ENCODE measurements at places on chromosomes 4 and X.

DNA sequence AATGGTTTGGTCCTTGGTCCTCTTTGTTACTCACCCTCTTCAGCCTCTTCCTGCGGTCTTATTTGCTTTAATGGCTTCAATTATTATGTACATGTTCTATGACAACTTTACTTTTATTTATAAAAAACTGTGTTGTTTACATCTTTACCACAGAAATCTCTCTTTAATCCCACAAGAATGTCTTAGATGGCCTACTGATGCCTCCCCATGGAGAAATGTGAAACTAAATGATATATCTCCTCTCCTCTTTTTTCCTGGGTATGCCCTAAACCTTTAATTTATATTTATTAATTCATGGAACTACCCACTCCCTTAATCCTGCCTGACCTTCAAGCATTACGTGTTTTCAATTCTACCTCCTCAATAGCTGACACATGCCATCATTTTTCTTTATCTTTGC is 573.2 kb downstream of the CENPC start:
- no peak for DNase-seq

DNA sequence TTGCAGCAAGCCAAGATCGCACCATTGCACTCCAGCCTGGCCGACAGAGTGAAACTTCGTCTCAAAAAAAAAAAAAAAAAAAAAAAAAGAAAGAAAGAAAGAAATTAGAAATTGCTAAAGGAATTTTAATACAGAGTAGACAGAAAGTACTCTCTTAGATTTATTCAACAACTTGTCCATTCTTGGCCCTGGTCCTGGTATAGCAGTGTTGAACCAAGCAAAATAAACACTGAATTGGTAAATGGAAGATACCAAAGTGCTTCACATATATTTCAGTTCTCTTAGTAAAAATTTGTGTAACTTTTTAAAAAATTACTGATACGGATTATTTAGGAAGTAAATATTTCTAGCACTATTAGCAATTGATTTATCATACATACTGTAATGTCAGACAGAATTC is 165.9 kb upstream of the TLL1 start:
- no peak for DNase-seq

DNA sequence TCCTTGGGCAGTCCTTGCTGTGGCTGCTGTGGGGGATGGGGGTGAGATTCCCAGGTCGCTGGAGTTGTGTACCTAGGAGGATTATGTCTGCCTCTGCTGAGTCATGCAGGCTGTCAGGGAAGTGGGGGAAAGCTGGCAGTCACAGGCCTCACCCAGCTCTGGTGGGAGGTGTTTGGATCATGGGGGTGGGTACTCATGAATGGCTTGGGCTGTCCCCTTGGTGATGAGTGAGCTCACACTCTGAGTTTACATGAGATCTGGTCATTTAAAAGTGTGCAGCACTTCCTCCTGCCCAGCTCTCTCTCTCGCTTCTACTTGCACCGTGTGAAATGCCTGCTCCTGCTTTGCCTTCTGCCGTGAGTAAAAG is 24.6 kb upstream of the PDLIM3 start:
- no peak for DNase-seq

- no peak for DNase-seq
Observed at GRCh38 chr4:8240211-8241041, 29.1 kb upstream of the HTRA3 start.

- no peak for DNase-seq
Observed at GRCh38 chr4:139488442-139488841, 34.5 kb downstream of the RAB33B start.

- no peak for DNase-seq
Observed at GRCh38 chrX:14554131-14554715, 24.9 kb downstream of the GLRA2 start.

GRCh38 chr4:139509727-139510410 is 46.1 kb downstream of the SETD7 start:
- DNase-seq = no peak

DNA sequence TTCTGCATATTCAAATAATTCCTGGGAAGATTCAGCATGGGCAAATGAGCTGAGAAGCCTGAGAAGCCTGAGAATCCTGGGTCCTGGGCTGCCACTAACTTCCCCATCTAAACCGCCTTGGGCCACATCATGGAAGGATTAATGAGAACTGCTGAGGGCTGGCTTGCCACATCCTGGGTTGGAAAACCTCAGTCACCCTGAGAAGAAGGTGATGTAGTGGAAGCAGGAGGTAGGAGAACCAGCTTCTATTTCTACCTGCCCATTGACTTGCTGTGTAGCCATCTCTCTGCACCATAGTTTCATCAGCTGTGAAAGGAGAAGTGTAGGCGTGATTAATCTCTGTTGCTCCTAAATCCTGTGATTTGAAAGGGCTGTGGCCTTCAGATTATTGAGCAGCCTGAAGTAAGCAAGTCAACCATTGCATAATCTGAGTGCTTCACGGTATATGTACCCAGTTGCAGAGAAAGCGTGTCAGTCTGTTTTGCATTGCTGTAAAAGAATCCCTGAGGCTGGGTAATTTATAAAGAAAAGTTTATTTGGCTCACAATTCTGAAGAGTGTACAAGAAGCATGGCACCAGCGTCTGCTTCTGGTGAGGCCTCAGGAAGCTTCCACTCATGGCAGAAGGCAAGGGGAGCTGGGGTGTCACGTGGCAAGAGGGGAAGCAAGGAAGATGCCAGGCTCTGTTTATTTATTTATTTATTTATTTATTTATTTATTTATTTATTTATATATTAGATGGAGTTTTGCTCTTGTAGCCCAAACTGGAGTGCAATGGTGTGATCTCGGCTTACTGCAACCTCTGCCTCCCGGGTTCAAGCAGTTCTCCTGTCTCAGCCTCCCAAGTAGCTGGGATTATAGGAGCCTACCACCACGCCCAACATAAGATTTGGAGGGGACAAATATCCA is 140.9 kb upstream of the ATP6AP2 start:
- no peak for DNase-seq

GRCh38 chr4:138669479-138670315 is 345.9 kb upstream of the NOCT start:
- DNase-seq = no peak

DNA sequence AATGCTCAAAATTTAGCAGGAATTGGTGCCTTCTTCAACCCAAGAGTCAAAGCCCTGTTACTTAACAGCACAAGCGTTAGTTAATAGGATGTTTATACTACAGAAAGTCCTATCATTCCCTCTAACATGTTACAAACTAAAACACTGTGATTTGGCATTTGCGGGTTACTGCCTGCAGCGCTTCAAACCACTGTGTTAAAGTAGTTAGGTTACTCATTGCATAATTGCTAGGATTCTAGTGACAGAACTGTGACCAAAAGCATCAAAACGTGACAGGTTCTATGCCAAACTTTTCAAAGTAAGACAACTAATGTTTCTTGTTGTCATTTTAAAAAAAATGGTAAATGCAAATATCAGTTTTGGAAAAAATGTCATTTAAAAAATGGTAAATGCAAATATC is 442.8 kb upstream of the ZFP42 start:
- no peak for DNase-seq

- DNase-seq = no peak
Observed at GRCh38 chr4:47271291-47271690, 192.2 kb downstream of the COMMD8 start.

GRCh38 chrX:21912220-21912619 is 28.3 kb upstream of the SMS start:
- DNase-seq = no peak

DNA sequence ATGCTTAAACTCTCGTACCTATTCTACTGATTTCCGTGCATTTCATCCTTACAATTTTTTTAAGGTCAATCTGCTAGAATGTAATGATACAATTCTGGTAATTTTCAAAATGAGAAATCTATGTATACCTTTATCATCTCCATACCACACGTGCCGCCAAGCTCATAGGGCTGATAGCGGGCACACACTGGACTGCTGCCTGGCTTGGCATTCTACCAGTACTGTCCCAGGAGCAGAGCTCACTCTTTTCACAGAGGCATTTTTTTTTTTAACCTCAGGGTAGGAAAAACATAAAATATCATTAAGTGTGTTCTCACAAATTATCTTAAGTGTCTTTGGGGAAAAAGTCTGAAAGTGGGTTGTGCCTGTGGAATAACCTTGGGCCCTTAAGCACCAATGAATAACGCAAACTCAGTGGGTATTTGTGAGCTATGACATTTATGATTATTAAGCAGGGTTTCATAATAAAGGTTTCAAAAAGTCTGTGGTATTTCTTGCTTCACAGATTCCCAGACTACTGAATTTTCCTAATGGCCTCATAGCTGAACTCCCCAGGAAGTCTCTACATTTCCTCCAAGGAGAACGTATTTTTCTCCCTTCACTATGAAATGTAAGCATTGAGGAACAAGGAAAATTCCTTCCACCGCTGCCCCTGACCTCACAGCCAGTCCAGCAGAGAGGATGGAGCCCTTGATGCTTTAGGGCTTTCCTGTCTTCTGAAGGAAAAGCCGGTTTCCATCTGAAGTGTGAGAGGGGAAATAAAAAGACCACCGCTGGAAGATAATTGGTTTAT is 125.2 kb downstream of the ELOVL6 start:
- DNase-seq = no peak

GRCh38 chr4:145626623-145626982 is 7.4 kb downstream of the MMAA start:
- no peak for DNase-seq

DNA sequence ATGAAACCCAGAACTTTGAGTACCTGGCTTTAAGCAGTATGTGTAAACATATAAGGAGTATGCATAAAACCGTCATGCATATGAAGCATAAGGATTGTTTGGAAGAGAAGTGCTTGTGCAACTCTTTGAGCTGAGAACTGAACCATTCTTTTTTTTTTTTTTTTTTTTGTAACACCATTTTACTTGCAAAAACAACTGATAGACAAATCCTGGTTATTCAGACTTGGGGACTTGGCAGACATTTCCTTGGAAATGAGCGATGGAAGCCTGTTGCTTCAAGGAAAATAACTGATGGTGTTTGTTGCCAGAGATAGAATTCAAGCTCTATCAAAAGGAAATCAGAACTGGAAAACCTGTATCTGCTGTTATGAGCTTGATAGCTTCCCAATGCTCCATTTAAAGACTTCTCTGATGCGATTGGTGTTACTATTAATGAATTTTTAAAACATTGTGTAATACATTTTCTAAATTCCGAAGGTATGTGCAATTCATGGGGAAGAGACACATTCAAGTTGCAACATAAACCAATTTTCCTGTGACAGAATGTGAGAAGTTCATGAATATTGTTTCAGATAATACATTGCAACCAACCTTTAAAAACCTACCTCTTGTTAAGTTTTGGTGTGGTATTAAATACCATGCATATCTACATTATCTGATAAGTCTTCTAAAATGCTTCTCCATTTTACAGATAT is 47.0 kb upstream of the FAT1 start:
- DNase-seq = no peak

DNA sequence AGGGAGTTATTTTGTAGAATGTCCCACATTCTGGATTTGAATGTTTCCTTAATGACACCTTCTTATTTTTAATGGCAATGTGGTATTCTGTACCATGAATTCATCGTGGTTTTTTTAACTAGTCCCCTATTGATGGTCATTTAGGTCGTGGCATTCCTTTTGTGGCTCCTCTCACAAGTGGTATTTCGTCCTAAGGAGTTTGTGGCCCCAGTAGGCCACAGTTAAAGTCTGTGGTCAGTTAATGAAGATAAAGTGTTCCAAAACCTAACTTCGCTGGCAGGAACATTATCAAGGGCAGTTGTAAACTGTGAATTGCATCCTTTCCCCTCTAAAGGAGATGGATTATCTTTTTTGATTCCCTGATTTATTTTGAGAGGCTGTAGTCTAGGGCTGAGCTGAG is 133.2 kb downstream of the TMEM164 start:
- DNase-seq = no peak

- DNase-seq = no peak
Observed at GRCh38 chr4:76210452-76210851, 3.2 kb downstream of the SCARB2 start.

GRCh38 chrX:148530464-148531077 is 30.2 kb downstream of the AFF2 start:
- DNase-seq = no peak

- DNase-seq = no peak
Observed at GRCh38 chrX:50093625-50094024, 107.2 kb downstream of the AKAP4 start.

- no peak for DNase-seq
Observed at GRCh38 chr4:185995665-185996064, 73.3 kb upstream of the TLR3 start.

DNA sequence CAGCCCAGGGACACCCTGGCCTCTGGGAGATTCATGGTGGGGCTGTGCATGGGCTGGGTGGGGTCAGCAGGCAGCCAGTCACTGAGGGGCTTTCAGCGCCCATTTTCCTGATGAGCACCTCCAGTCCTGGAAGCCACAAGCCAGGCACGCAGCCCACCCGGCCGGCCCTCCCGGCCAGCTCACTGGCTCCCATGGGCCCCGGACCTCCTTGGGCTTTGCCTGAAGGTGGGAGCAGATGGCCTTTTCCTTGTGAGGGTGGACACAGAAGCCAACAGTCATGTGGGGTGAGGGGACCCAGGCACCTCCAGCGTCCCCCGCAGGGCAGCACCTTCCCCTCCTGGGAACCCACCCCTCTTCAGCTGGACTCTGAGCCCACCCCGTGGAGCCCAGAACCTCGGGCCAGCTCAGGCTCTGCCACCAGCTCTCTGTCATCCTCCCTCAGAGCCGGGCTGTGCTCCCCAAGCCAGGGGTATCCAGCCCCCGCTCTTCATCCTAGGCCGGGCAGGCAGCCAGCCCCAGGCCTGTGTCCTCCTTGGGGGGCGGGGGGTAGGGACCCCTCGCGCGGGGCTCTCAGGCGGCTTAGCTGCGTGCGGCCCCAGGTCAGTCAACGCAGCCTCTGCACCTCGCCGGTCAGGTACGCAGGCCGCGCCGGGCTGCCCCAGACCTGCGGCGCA is 798 bp upstream of the FGFR3 start:
- DNase-seq = no peak

- DNase-seq = no peak
Observed at GRCh38 chrX:26334232-26334631, 118.3 kb downstream of the MAGEB5 start.

GRCh38 chrX:44975666-44976263 is 102.8 kb downstream of the KDM6A start:
- no peak for DNase-seq

GRCh38 chr4:54908763-54909162 is 216.6 kb downstream of the KDR start:
- DNase-seq = no peak

DNA sequence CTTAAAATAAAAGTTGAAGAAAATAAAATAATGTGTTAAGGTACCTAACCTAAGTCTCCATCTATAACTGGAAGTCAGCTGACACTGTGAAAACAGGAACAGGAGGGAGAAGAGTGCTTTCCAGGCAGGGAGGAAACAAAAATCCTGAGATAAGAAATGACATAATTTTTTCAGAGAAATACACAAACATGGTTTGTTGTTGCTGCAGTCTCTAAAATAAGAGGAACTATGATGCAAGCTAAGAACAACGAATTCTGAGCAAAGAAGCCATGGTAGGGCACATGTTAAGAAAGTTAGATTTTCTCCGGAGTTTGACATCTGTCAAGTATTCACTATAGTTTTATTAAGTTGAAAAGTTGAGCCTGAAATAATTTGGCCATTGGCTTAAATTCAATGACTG is 26.9 kb downstream of the PAPSS1 start:
- DNase-seq = no peak

- no peak for DNase-seq
Observed at GRCh38 chr4:185358959-185359358, 36.8 kb downstream of the LRP2BP start.
